ENCODE measurements at places on chromosomes 12 and 14.
A peak's percentile ranks its signal among the peaks of the same experiment; 100 is the strongest.

- no peak for DNase-seq
- peaks cover 12% of the 10 kb centered on the region for H3K4me1 ChIP-seq
- no peak overlapping the region for H3K4me3 ChIP-seq
- H3K27me3 ChIP-seq, result peaks cover 22% of the 10 kb centered on the region
- no peak overlapping the region for H3K27ac ChIP-seq
These were observed 1.4 kb downstream of the COCH start for GRCh38 chr14:30875788-30876053.

- no peak for DNase-seq
- no peak overlapping the region for H3K27ac ChIP-seq
- no peaks in the 10 kb centered on the region for H3K27me3 ChIP-seq
- H3K4me3 ChIP-seq, result no peak overlapping the region
- H3K36me3 ChIP-seq, result no peaks in the 10 kb centered on the region
These were observed 704.3 kb upstream of the FLRT2 start for GRCh38 chr14:84825481-84826251.

GRCh38 chr12:100573292-100574186 lies at the start of gene GAS2L3:
GAS2L3 (plus strand) TSS chr12:100573684; CDS start chr12:100594905, 21,221 bp downstream.
- H3K27ac ChIP-seq, result no peak within 1 kb of the TSS
- H3K27me3 ChIP-seq, result no peaks in the 10 kb centered on the region
- no peaks in the 10 kb centered on the region for H3K36me3 ChIP-seq
- peak within 1 kb of the TSS; percentile 78 for H3K4me3 ChIP-seq
- peaks cover 11% of the 10 kb centered on the region for H3K4me1 ChIP-seq

GRCh38 chr12:24057920-24058476 lies 108.5 kb upstream of the SOX5 start:
- H3K27me3 ChIP-seq, result no peaks in the 10 kb centered on the region
- no peaks in the 10 kb centered on the region for H3K36me3 ChIP-seq
- H3K4me3 ChIP-seq, result no peak overlapping the region

DNA sequence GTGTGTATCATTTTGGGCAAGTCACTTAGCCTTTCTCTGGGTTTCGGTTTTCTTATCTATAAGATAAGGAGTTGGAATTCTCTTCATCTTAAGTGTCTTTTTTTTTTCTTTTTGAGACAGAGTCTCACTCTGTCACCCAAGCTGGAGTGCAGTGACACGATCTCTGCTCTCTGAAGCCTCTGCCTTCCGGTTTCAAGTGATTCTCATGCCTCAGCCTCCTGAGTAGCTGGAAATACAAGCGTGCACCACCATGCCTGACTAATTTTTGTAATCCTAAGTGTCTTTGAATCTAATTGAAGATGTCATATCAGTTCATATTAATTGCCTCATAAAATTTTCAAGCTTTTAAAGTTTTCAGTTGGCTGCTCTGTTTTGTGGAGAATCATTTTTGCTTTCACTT lies 4.0 kb downstream of the SRGAP1 start:
- H3K36me3 ChIP-seq, result no peaks in the 10 kb centered on the region
- H3K4me3 ChIP-seq, result no peak overlapping the region
- no peak overlapping the region for H3K27ac ChIP-seq
- DNase-seq, result no peak
- H3K27me3 ChIP-seq, result peaks cover 6% of the 10 kb centered on the region

DNA sequence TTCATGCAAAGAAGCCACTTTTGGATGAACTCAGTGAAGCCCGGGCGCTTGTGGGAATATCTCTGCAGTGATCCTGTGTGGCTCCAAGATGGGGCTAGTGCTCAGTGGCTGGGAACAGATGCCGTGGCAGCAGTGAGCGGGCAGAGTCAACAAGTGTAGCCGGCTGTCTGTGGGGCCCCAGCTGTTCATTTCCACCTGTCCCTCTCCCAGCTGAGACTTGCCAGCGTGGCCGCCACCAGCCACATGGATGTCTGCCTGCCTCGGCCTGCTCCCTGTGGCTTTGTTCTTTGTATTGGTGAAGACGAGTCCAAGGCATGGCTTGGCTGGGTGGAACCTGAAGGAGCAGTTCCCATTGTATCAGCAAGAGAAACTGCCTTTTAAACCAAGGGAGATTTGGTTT lies 77.3 kb downstream of the NOS1 start:
- H3K4me1 ChIP-seq, result no peaks in the 10 kb centered on the region
- no peak overlapping the region for H3K27ac ChIP-seq
- no peaks in the 10 kb centered on the region for H3K36me3 ChIP-seq
- H3K4me3 ChIP-seq, result no peak overlapping the region

GRCh38 chr14:26163761-26164160 lies 434.1 kb downstream of the NOVA1 start:
- no peak overlapping the region for H3K4me3 ChIP-seq
- DNase-seq, result no peak
- no peaks in the 10 kb centered on the region for H3K27me3 ChIP-seq
- no peak overlapping the region for H3K27ac ChIP-seq

DNA sequence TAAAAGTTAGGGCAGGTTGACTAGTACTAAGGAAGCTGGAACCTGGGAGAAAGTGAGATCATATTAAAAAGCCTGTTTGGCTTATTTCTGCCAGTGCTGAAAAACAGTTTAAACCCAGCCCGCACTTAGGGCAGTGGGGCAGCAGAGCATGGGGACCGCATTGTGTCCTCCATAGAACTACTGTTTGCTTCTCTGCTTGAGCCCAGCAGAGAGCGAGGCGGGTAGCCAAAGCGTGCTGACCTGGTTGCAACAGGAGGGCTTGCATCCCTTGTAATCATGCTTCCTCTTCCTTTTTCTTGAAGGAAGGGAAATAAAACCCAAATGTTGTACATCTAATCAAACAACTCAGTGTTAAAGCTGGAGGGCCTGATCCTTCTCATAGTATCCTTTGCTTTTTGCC lies 82.5 kb upstream of the HOXC13 start:
- DNase-seq, result no peak
- H3K27ac ChIP-seq, result no peak overlapping the region
- no peaks in the 10 kb centered on the region for H3K36me3 ChIP-seq
- no peaks in the 10 kb centered on the region for H3K4me1 ChIP-seq
- H3K4me3 ChIP-seq, result no peak overlapping the region

DNA sequence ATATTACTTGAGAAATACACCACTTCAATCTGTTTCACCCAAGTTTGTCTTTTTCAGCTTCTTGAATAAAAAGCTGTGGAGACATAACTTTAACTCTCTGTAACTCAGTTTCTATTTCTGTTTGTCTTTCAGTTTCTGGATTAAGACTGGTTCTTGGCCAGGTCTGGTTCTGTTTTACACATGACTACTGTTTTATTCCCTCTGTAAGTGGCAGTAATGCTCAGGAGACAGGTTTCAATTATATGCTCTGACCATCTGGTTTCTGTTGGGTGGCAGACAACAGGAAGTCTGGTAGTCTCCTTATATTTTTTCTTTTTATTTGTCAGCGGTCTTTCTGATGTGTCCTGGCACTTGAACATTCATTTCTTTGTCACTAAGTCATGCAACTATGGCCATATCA lies 102.9 kb downstream of the RPS29 start:
- H3K27ac ChIP-seq, result no peak overlapping the region
- no peaks in the 10 kb centered on the region for H3K4me1 ChIP-seq
- H3K4me3 ChIP-seq, result no peak overlapping the region
- no peaks in the 10 kb centered on the region for H3K36me3 ChIP-seq
- no peaks in the 10 kb centered on the region for H3K27me3 ChIP-seq

DNA sequence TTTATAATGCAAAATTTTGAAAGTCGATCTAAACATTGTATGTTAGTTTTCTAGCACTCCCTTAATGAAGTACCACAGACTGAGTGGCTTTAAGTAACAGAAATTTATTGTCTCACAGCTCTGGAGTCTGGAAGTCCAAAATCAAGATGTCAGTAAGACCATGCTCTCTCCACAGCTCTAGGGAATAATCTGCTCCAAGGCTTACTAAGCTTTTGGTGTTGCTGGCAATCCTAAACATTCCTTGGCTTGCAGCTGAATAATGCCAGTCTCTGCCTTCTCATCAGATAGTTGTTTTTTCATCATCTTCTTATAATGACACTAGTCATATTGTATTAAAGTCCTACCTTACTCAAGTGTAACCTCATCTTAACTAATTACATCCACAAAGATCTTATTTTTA lies 102.2 kb downstream of the RASSF9 start:
- no peaks in the 10 kb centered on the region for H3K36me3 ChIP-seq
- no peaks in the 10 kb centered on the region for H3K27me3 ChIP-seq
- H3K27ac ChIP-seq, result no peak overlapping the region
- H3K4me3 ChIP-seq, result no peak overlapping the region
- no peaks in the 10 kb centered on the region for H3K4me1 ChIP-seq

- no peak overlapping the region for H3K27ac ChIP-seq
- no peak overlapping the region for H3K4me3 ChIP-seq
- DNase-seq, result no peak
- H3K4me1 ChIP-seq, result no peaks in the 10 kb centered on the region
These were observed 75.9 kb downstream of the LIN7A start for GRCh38 chr12:80861641-80862378.

DNA sequence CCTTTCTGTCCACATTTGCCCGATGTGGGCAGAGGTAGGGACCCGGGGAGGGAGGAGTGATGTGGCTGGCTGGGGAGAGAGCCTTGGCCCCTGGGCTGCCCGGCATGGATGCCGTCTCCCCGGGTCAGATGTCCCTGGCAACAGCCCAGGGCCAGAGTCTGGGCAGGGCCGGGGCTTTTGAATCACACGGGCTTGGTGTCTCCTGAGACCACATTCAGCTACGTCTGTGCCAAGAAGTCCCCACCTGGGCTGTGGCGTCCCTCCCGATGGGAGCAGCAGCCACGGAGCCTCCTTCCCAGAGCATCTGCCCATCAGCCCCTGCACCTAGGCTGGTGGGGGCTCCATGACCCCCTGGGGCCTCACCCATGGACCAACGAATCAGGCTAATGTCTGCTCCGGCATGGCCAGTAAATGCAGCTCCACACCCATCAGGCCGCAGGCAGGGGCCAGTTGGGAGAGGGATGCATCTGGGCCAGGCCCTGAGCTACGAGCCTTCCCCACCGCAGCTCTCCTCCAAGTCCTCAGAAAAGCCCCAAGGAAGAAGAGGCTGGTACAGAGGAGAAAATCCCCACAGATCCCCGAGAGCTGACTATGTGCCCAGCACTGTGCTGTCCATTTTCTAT lies 109.4 kb downstream of the RFLNA start:
- peaks cover 45% of the 10 kb centered on the region for H3K36me3 ChIP-seq
- DNase-seq, result no peak
- H3K4me3 ChIP-seq, result no peak overlapping the region
- H3K4me1 ChIP-seq, result no peaks in the 10 kb centered on the region

DNA sequence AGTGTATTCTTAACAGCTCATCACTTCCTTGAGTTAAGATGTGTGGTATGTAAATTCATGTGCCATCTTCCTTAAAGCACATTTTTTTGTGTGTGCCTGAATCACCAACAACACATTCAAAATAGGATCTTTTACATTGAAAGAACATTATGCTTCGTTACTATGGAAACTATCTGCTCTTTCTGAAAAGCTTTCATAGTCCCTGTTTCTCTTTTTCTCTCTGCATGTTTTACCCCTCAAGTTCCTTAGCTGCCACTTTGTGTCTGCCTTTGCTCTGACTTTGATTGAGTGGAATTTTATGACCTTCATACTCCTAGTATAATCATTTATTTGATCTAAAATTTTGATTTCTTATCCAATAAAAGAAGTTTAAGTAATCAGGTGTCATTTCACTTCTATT lies 880.3 kb upstream of the FOXG1 start:
- DNase-seq, result no peak
- H3K4me1 ChIP-seq, result no peaks in the 10 kb centered on the region
- no peak overlapping the region for H3K27ac ChIP-seq
- H3K4me3 ChIP-seq, result no peak overlapping the region

GRCh38 chr12:91347481-91348214 lies 165.0 kb upstream of the DCN start:
- H3K27me3 ChIP-seq, result no peaks in the 10 kb centered on the region
- no peak for DNase-seq
- H3K4me1 ChIP-seq, result no peaks in the 10 kb centered on the region

Data from effector memory CD4-positive, alpha-beta T cell (primary cell).